T-helper 1 cell treated with Interleukin-12 subunit alpha and Interleukin-12 subunit beta and Interleukin-4 antibody, amounts not matched to agents 30 ng/mL and 1 ng/mL, for 36 hours (primary cell): ENCODE measurements at places on chromosomes 2 and 18. TPM values are rescaled to one million over a fixed set of nuclear protein-coding genes. Genes with fewer than 3 reads are reported as not detected.

The BUB1 gene
- total RNA-seq = 87.5 and 88.5 TPM in 2 replicates

The DYNAP gene
- total RNA-seq = not detected in 2 replicates

The ANKRD36 gene
- 66.1 and 69.3 TPM in 2 replicates for total RNA-seq

The ERCC3 gene
- 58.1 and 58.8 TPM in 2 replicates for total RNA-seq

The UCN gene
- 1.6 and 2.6 TPM in 2 replicates for total RNA-seq

The CCBE1 gene
- total RNA-seq = not detected in 2 replicates

The UGT1A4 gene
- not detected in 2 replicates for total RNA-seq

The CTDSP1 gene
- total RNA-seq = 145 and 146 TPM in 2 replicates

The ALLC gene
- total RNA-seq = not detected in 2 replicates
